ENCODE measurements at places on chromosomes 11 and 22. TPM values are rescaled to one million over a fixed set of nuclear protein-coding genes. Genes with fewer than 3 reads are reported as not detected.

DNA sequence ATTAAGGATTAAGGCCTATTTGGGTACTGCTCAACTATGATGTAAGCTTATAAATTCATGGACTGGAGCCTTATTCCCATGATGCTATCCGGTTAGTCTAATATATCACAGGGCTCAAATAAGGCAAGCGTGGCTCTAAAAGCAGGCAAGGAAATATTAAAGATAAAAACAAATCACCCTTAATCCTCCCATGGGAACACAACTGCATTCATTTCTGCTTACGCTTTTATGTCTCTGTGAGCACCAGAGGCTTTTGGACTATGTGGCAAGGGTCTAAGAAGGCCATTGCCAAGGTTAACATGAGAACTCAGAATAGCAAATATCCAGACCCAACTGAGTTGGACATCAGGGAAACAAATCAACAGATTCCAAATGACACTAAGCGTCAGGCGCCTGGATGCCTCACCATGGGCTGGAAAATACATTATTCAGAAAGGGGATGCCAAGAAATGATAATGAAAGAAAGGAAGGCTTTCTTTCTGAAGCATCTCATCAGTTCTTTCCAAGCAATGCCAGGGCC, 138.1 kb downstream of the SLC1A2 start:
- DNase-seq = no peak

Gene SCN3B
- total RNA-seq = 8.5 TPM

Gene CAPRIN1
- 153 TPM for total RNA-seq

- DNase-seq = no peak
These were observed 48.1 kb upstream of the TOP3B start for GRCh38 chr22:22030493-22031182.

Gene GPR83
- total RNA-seq = under 0.01 TPM

DNA sequence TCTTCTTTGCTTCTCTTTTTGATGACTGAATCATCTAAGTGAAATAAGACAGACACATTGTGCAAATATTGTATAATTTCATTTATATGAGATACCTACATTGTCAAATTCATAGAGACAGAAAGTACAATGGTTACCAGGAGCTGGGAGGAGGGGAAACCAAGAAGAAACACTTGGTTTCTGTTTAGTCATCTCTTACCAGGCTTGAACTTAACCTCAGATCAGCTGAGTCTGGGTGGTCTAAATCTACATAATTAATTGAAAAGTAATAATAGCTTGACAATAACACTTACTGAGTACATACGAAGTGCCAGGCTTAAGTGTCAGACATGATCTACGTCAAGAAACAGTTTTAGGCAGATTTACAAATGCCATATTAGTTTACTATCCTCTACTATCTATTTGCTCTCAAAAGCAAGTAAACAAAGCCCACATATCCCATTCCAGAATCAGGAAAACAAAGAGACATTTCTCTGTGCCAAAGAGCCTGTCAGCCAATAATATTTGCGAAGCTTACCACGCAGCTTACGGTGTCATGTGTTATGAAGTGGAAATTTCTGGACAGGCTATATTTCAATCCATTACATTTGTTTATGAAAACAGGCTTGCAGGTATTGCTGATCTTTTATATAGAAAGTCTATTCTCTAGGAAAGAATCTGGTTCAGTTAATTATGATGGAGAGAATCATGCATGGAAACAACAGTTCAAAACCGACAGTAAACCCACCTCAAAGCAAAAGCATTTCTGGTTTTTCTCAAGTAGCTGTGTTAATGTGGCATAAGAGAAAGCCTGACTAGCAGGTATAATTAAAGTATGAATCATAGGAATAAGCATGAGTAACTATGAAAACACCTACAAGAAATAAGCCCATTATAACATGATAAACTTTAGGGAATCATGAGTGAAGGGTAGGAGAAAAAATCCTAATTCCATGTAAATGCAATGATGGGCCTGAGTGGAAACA, 2.7 kb upstream of the ARHGAP42 start:
- DNase-seq = no peak

Data from dermis microvascular lymphatic vessel endothelial cell (primary cell).